NCI-H1436 (cell line): ENCODE measurements at places on chromosomes 11 and 22.

DNA sequence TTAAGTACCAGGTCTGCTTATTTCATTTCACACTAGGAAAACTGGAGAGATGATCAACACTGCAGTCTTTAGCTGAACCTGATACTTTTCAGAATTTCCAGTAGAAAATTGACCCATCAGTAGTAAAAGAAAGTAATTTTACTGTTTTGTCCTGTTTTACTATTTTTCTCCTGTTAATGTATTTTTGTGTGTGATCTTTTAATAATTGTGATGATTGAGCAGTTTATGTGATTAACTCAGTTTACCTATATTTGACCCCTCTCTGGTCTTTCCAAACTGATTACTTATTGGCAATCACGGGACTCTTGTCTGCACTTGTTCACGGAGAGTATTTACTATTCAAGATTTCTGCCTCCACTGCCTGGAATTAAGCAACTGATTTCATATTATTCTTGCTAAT, 546 bp upstream of the CYP2R1 start:
- no peak for DNase-seq

DNA sequence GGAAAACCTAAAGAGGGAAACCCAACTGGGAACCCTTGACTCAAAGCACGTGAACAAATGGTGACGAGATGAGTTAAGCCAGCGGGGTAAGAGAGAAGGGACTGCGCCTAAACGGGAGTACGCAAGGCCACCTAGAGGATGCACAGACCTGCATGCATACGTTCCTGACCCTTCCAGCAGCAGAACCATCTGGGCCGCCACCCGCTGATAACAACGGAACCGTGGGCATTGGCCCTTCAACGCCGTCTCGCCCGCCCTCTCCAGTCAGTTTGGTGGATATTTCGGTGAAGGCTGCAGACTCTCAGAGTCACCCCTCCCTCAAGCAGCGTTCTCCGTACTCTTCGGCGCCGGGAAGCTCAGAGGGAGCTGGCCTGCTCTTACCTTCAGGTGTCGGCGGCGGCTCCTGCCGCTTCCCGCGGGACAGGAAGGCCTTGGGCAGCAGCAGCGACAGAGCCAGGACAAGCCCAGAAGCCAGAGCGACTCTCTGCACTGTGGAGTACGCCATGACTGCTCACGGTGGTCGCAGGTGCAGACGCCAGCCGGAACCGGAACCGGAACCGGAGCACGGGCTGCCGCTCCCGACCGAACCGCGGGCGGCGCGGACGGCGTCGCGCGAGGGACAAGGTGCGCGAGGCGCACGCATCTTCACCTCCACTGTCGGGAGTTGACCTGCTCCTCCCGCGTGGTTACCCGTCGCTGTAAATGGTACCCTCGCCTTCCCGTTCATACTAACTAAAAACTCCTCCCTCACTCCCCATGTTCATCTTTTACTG, at the start of gene RIC3:
TSS of gene RIC3 (minus strand) at position 541 of the 773 bp plus-strand sequence. CDS start at position 505, 36 bp downstream.
- peak; percentile 34 for DNase-seq

- DNase-seq, result no peak
These were observed 270.9 kb downstream of the FAM181B start for GRCh38 chr11:82462608-82463242.

- no peak for DNase-seq
These were observed 171.3 kb downstream of the SOX6 start for GRCh38 chr11:16185042-16185441.

GRCh38 chr11:120346233-120346632, 10.0 kb downstream of the ARHGEF12 start:
- no peak for DNase-seq

DNA sequence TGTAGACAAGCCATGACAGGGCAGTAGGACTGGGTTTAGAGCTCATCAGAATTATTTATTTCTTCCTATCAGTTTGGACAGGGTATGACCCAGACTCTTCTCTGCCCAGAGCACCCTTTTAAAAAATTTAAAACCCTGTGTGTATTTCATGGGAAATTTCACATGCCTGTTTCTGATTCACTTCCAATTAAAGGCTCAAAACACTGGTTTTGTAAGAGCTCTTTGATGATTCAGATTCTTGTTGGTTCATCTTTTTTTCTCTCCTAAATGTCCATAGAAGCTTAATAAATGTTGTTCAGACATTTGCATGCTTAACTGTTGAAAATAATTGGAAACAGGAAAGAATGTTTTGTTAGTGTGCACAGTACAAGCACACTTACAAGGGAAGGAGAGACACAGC, 13.8 kb downstream of the FLI1 start:
- DNase-seq, result no peak

- no peak for DNase-seq
These were observed 78.1 kb downstream of the KIAA1671 start for GRCh38 chr22:25030636-25031035.
